Stromal cell of bone marrow (primary cell): ENCODE measurements at places on chromosomes 2 and 18.

GRCh38 chr18:49476664-49477411 lies 10.2 kb downstream of the C18orf32 start:
- peak; percentile 81 for DNase-seq

GRCh38 chr18:79583984-79584401 lies 95.6 kb upstream of the CTDP1 start:
- no peak for DNase-seq

- DNase-seq = no peak
Measured at GRCh38 chr2:169469952-169470572, 9.2 kb upstream of the BBS5 start.

DNA sequence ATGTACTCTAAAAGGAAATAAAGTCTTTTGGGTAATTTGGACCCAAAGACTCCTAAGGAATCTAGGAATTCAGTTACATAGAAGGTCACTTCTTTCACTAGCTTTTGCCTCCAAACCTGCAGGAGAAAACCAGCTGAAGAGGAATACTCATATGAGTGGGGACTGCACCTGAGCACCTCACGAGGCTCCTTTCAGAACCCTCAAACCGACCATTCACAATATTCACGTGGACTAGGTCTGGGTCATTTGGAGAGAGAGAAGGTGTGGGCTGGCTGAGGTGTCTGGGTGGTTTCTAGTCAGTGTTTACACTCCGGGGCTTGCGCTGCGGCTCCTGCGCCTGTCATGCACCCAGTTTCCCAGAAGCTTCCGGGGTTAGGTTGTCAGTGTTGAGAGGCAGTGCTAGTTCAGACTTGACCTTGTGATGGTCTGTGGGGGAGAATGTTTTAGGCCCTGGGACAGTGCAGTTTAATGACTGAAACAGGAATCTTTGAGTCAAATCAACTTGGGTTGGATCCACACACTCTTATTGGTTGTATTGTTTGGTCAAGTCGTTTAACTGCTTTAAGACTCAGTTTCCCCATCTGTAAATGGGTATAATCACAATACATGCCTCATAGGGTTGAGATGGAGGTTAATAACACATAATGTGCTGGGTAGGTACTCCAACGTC lies 78.4 kb downstream of the LIMS1 start:
- DNase-seq = no peak
